ENCODE measurements at places on chromosomes 5 and 9.
A peak's percentile ranks its signal among the peaks of the same experiment; 100 is the strongest.

DNA sequence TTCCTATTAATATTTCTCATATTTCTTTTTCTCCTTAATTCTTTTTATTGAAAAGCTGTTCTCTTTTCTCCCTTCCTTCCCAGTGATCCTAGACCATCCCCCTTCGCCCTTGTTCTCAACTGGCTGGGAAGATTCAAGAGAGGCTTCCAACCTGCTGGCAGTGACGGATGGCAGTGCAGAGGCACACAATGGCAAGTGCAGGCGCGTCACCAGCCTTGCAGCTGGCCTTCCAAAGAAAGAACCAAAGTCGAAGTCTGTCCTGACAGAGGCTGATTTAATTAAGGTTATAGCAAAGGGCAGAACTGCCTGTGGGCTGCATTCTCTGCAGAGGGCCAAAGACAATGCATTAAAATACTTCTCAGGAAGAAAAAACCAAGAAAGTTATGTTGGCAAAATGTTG is 7.4 kb downstream of the CEMIP2 start:
- no peak for DNase-seq

- no peak for DNase-seq
These were observed 1642.4 kb downstream of the EFNA5 start for GRCh38 chr5:106028314-106028713.

GRCh38 chr5:59351076-59351794 is 542.3 kb downstream of the PDE4D start:
- DNase-seq, result no peak

DNA sequence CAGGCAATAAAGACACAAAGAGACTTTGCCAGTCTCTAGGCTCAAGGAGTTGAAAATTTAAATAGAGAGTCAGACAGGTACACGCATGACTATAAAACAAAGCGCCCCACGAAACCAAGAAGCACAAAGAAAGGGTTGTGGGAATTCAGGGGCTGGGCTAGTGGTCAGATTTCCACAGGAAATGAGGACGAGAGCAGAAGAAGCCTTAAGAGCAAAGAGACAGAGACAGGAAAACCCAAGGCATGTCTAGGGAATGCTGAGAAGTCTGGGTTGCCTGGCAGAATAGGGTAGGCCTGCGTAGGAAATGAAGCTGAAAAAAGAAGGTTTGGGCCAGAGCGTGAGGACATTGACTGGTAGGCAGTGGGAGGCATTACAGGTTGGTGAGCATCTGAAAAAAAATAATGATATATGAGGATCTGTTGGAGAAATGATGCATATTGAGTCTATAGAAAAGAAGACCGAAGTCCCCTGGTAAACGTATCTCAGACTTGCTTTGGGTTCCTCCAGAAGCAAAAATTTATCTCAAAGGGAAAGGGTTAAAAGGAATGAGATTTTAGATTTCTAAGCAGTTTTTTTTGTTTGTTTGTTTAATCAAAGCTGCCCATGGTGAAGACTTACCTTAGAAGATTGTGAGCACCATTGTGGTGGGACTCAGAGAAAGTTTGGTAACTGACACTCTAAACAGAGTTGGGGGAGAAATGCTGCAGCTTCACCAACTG is 51.8 kb downstream of the SLC1A3 start:
- no peak for DNase-seq

GRCh38 chr5:66307647-66308241 is 163.6 kb downstream of the SREK1 start:
- DNase-seq, result no peak

DNA sequence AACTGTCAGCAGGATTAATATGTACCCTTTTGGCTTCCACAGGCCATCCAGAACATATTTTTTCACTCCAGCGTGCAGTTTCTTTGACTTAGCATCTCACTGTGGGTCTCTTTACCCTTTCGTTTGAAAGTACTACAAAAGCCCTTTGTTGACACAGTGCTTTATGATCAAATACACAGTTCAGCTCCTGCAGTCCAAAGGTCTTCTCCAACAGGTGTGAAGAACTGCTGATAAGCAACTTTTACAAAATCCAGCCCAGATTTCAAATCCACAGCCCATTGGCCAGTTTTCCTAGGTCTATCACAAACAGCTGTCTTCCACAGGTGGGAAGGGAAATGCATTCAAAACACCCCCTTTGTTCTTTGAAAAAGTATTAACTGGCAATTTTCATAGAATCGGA is 54.8 kb downstream of the MYO10 start:
- no peak for DNase-seq

GRCh38 chr5:96528826-96529474 is 95.9 kb upstream of the PCSK1 start:
- no peak for DNase-seq

DNA sequence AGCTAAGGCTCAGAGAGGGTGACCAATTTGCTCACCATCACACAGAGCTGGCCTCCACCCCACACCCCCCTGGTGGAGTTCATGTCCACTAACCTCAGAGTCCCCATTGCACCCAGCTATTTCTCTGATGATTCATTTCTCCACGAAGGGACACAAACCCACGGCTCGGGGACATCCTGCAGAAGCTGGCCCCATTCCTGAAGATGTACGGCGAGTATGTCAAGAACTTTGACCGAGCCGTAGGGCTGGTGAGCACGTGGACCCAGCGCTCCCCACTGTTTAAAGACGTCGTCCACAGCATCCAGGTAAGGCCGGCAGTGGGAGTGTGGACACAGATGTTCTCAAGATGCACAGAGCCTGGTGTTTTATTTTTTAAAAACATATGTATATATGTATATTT is 52.6 kb upstream of the SUSD3 start:
- DNase-seq, result no peak

DNA sequence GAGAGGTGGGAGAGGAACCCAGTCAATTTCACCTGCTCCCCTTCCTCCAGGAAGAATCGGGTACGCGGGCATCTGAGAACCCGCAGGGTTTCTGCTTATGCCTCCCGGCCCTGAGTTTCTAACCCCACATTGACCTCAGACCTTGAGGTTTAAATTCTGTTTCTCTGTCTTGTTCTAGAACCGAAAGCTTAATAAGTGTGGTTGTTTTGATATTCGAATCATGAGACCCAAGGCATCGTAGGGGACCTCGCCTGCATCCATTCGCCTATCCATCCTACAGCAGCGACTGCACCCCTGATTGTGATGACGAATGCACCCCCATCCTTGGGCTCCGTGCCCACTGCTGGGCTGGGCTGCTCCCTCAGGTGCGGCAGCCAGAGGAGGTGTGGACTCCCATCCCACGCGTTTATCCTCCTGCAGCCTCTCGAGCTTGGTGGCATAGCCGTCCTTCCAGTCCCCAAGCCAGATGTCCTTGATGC is 80.8 kb upstream of the IER5L start:
- no peak for DNase-seq

DNA sequence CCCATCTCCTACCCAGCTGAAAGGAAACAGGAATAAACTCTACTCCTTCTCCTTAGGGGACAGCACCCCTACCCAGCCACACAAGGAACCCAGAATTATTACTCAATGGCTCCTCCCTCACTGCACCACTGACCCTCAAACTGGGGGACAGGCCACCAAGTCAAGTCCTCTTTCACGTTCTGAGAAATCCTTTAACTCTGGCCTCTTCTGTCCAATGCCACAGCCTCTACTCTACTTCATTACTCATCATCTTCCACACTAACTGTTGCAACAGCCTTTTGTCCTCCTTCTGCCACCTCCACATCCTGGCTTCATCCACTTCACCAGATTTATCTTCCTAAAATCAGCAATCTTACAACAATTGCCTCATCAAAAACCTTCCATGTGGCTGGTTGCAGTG is 6.8 kb downstream of the TTC39B start:
- DNase-seq, result no peak

DNA sequence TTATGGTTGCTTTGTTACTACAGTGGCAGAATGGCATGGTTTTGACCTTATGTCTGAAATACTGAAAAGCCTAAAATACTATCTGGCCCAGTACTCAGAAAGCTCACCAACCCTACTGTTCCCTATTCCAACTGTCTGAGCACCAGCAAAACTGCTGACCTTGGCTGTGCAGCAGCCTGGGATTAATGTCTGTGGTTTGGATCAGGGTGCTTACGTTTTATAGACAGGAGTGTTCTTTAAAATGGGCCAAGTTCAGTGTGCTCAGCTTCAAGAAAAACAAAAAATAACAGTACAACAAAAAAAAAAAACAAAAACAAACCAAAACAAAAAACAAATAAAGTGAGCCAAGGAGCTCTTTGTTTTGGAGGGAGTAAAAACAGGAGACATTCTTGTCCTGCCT is 36.4 kb downstream of the SLC28A3 start:
- DNase-seq, result no peak

GRCh38 chr5:132470596-132470995 is 20.0 kb downstream of the IRF1 start:
- DNase-seq, result no peak

DNA sequence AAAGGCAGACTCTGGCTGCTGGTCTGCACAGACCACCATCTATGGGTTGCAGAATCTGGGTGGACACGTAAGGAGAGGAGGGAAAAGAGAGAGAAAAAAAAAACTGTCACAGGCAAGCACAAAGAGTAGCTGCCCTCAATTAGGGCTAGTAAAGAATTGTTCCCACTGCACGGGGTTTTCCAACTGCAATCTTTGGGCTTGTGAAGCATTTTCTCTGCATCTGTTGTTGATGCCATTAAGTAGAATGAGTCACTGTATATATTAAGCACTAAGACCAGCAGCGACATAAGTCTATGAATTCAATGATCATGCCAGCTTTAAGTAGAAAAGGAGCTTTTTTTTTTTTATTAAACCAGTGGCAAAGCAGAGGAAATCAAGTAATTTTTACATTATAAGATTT is 40.2 kb downstream of the MED10 start:
- no peak for DNase-seq

- DNase-seq, result no peak
These were observed 21.4 kb downstream of the MEGF10 start for GRCh38 chr5:127311781-127312525.

DNA sequence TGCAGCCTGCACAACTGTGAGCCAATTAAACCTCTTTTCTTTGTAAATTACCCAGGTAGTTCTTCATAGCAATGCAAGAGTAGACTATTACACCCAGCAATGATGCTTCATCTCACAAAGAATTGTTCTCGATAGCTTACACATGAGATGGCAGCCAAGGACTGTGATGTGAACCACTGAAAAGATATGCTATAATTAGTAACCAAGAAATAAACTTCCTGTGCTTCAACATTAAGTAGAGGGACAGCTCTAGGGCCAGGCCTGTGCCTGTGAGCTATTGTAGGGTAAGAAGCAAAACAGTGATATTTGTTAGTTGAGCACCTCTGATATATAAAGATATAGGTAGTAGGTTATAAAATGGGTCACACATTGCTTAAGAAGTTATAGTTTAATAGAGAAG is 41.8 kb upstream of the DPYSL3 start:
- no peak for DNase-seq

DNA sequence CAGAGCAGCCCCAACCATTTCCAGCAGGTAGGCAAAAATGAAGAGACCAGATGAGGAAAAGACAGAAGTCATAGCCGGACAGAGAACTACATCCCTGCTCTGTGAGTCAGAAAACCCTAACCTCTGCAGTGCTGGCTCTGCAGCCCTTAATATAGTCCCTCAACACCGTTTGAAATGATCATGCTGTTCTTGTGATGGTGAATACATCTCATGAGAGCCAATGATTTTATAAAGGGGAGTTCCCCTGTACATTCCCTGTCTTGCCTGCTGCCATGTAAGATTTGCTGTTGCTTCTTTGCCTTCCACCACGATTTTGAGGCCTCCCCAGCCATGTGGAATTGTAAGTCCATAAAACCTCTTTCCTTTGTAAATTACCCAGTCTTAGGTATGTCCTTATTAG is 216.8 kb upstream of the RFX3 start:
- DNase-seq, result no peak

GRCh38 chr5:132777209-132778069 is at the start of gene SEPTIN8:
Gene SEPTIN8, minus strand, starts transcription at chr5:132777239. Its CDS starts 102 bp downstream, at chr5:132777137.
- DNase-seq, result peak; percentile 3

- DNase-seq, result no peak
These were observed at the start of gene FOXI1 for GRCh38 chr5:170105642-170106611. Gene FOXI1, plus strand, starts transcription at chr5:170105897. Its CDS starts 61 bp downstream, at chr5:170105958.

DNA sequence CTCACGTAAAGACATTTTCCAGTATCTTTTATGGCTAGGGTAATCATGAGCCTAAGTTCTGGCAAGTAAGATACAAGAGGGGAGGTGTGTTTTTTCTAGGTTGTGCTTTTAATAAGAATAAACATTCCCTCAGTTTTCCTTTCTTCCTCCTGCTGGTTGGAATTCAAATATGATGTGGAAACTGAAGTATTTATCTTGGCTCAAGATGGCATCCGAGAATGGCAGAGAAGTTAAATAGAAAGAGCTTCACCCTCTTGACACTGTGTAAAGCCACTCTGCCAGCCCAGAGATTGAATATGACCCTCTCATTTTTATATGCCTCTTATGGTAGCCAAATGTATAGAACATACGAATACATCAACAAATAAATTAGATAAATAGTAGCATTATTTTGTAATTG is 438.4 kb downstream of the ISL1 start:
- no peak for DNase-seq

Measured in activated CD4-positive, alpha-beta T cell treated with anti-CD3 and anti-CD28 coated beads for 24 hours (primary cell).